Caco-2 (cell line): ENCODE measurements at places on chromosomes 16 and 17.

DNA sequence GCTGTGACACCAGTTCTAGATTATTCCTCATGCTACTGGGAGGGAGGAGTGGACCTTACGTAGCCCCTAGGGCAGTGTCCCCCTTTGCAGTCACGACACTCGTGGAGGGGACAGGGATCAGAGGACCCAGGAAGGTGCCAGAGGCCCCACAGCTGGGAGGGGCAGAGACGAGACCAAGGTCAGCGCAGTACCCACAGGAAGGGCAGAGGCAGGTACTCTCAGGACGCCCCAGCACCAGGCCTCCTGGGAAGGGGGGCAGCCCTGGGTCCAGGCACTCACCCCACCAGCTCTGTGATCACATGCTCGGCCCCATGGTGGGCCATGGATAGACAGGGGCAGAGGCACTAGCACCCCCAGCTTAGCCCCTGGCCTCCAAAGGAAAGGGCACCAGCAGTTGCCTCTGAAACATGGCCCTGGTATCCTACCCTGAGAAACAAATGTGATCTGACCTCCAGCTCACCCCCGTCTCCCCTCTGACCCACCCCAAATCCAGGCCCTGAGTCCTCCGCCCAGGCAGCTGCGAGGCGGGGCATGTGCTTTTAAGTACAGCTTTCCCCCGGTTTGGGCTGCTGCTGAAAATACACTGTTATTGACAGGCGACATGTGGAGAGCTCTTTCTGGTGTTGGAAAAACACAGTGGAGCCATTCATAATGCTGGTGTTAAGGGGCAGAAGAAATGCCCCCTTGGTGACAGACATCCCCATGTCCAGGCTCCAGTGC, 361.9 kb downstream of the C16orf95 start:
- no peak for DNase-seq

DNA sequence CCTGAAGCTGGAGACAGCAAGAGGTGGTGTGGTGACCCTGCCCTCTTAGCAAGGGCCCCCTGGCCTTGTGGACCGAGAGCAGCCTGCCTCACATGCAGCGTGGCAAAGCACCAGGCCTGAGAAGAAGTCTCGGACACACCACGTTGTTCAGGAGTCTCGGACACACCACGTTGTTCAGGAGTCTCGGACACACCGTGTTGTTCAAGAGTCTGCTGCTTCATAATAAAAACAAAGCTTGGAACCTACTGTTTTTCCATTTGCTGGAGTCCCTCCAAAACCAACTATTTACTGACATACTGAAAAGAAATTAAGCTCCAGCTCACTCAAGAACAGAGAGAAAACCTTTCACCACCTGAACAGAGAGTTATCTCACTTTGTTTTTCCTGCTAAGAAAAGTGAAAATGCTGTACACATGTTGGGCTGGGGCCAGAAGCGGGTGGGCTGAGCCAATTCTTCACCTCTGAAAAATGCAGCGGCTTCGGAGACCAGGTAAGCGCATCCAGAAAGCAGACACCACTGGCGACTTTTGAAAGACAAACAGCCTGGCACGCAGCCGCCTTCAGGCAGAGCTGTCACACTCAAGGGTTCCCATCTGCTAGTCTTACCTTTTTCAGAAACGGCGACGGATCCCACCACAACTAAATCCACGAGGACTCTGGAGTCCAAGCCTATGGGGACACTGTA, 8.9 kb downstream of the MTHFSD start:
- no peak for DNase-seq

DNA sequence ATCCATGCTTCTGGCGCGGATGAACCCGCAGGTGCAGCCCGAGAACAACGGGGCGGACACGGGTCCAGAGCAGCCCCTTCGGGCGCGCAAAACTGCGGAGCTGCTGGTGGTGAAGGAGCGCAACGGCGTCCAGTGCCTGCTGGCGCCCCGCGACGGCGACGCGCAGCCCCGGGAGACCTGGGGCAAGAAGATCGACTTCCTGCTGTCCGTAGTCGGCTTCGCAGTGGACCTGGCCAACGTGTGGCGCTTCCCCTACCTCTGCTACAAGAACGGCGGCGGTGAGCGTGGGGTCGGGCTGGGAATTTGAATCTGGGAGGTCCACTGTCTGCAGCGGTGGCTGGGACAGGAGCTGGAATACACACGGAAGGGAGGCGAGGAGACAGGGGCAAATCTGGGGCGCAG, 904 bp downstream of the SLC6A2 start:
- DNase-seq, result no peak

DNA sequence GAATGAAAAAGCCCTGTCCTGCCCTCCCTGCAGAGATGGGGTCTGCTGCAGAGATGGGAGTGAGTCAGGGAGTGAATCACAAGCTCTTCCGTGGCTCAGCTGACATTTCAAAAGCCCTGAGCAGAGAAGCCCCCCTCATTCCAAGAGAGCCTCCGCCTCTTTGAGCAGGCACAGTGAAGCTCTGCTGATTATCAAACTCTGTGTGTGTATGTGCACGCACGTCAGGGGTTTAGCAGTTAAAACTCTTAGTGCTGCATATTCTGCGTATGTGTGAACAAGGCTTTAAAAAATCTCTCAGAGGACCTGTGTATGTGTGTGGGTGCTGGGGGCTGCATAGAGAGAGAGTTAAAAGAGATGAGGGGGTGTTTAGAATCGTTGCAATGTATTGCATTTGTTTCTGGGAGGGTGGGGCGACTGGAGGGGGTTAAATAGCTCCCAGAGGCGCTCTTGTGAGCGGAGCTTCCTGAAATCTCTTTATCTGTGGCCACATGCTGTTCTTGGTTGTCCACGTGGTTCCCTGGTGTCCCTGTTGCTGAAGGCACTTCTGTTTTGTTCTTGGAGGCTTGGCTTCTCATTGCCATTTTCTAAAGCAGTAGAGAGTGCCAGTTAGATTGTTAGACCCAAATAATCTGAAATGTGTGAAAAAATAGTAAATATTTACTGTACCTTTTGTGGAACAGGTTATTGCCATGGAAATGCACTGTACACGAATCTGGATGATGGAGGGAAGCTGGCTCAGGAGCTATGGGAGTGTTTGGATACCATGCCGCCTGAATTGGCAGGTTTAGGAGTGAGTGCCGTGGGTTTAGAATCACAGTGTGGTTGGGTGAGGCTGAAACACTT, 116.6 kb downstream of the PRKCB start:
- DNase-seq, result no peak
